DMS 273 treated with DMSO at 0.1 percent for 48 hours (cell line): ENCODE measurements at places on chromosomes 6 and 20.

- no peak for DNase-seq
Measured at GRCh38 chr6:1399085-1399780, 9.9 kb downstream of the FOXF2 start.

GRCh38 chr20:2767768-2768631 is 32.4 kb downstream of the CPXM1 start:
- DNase-seq, result no peak

DNA sequence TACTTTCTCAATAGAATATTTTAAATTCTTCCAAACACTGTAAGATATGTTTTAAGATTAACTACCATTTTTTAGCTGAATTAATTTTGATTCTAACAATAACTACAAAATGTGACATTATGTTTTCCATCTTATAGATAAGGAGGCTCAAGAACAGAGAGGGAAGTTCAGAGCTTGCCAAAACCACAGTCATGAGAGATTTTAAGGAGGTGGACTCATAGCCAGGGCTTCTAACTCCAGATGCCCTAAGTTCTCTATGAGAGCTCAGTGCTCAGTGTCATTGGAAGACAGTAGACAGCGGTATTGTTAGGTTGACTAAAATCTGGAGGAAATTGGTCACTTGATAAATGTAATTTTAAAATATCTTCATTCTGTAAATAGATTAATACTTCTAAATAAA is 144.2 kb downstream of the PACRG start:
- DNase-seq, result no peak

DNA sequence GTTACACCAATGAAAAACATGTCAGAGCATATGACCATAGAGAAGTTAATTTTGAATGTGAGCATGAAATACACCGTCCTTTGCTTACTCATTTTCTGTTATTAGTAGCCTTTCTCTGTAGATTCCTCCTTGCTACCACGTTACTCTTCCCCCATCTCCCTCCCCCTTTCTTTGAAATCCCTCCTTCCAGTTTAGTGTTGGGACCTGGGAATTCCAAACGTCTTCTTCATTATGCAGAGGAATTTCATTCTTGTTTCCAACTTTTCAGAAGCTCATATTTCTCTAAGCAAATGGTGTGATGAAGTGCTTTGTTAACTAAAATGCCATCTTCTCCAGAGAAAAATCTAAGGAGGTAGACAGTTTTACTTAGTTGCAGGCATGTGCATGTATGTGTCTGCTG is 122.4 kb downstream of the MCHR2 start:
- no peak for DNase-seq

DNA sequence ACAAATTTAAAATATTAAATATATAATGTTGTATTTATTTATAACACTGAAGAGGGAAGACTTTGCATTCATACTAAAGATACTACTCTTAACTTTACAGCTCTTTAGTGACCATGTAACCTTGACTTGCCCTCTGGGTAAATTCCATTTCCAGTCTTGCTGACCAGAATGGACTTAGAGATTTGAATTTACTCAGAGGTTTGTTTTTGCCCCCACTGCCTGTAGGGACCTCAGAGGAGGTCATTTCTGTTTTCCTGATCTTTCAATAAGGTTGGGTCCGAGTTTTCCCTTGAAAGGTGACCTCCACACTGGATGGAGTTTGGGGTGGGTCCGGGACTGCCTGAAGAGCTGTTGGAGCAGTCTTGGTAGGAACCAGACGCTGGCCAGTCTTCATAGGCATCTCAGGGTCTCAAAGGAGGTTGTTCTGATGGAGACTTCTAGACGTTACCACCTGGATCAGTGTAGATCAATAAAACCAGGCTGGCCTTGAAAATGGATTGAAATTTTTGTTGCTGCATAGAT is 26.0 kb downstream of the DCBLD1 start:
- DNase-seq, result no peak

DNA sequence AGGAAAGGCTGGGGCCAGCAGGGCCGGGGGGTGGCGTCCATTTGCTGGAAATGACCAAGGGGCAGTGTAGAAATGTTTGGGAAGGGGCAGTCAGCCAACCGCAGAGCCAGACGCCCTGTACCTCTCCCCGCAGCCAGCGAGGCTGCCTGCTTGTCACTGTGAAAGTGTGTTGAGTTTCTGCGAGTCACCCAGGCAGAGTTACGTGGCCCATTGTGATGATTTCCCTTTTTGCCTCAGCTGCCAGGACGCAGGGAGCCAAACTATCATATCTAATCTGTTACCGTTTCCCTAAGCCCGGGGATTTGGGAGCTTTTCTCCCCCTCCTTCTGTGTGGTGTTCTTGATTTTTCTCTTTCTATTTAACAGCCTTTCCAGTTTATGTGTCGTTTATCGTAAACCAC is 67.9 kb upstream of the STX16 start:
- DNase-seq, result no peak

- DNase-seq, result no peak
Measured at GRCh38 chr6:22929311-22929985, 360.1 kb downstream of the HDGFL1 start.

- peak; percentile 6 for DNase-seq
Measured at GRCh38 chr6:149961728-149962425, 1.9 kb upstream of the ULBP1 start.

GRCh38 chr6:117469356-117469755 is 13.1 kb upstream of the DCBLD1 start:
- no peak for DNase-seq

DNA sequence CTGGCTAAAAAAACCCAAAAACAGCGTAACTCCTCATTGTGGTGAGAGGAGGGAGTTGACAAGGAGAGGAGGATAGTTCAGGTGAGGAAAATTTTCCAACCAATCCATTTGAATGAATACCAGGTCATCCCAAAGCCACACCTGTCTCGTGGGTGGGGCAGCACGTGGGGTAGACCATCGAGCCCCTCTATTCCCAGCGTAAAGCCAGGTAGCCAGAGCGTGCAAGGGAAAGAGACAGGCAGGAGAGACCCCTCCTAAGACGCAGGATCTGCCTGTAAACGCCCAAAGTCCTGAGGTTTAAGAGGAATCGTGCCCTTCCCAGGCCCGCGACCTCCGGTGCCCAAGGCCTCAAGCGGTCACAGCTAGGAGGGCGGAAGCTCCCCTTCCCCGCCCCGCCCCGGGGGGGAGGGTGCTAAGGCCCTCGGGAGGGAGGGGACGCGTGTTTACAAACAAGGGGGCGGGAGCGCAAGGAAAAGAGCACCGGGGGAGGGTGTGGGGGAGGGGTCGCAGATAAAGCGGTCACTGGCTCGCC is 712 bp downstream of the RXRB start:
- DNase-seq, result no peak

DNA sequence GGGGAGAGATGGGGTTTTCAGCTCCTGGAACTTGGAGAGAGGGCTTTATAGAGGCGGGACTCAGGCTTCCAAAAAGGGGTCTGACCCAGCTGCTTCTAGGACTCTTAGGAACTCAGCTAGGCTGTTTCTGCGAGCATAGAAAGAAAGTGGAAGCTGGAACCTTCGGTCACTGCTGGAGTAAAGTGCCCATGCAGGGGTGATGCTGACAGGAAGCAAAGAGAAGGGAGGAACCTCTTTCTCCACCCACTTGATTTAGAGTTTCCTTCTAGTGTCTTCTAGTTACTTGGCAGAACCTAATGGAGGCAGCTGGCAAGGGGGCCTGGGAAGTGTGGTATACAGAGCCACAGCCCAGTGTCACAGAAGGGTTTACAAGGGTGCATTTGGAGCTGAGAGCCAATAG is 283.6 kb downstream of the QKI start:
- no peak for DNase-seq

GRCh38 chr20:57966620-57967019 is 256.8 kb upstream of the PMEPA1 start:
- DNase-seq, result no peak

- no peak for DNase-seq
Measured at GRCh38 chr6:36326356-36326995, 10.2 kb downstream of the BNIP5 start.

DNA sequence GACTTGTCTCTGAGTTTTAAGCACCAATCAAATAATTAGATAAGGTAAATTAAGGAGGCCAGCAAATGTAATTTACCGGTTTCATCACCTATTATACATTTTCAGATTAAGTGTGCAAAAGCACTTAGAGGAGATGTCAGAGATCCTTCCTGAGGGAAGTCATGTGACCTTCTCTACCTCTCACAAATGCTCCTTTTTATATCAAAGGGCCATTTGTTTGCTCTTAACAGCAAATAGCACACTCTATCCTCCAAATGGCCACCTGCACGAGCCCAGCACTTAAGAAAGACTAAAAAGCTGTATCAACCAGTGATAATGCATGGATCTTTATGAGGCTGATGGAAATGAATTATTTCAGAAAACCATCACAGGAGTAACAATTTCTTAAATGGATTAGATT is 149.4 kb downstream of the ELOVL4 start:
- no peak for DNase-seq

DNA sequence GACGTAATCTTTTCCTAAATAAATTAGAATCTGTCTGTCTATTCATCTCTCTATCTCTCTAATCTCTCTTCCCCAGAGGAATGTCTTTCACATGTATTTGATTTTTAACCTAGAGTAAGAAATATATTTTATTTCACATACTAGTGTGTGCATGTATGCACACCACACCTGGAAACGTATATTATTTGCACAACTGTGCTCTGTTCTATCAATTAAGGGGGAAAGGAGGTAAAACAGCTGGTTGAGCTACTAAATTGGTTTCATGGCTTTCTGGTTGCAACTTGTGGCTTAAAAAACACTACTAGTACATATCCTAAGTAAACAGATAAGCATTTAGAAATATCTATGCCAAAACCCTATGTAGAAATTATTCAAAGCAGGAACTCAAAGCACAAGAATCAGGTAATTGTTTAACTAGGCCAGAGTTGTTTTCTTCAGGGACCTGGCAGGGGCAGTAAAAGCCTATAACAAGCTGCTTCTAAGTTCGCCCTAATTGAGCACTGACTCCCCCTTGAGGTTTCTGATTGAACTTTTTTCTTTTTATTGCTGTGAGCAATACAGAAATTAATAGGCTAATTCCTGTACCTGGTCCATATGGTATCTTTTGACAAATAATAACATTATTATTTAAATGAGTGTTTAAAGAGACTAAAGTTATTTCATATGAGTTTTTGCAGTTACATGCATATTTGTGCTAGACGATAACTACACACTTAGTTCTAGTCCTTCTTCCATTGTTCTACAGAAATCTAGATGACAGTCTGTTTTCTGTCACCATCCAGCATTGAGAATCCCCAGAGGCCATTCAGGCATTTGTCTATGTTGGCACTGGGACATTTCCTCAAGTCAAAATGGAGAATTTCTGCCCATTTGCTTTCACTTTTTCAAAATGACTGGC is 88.6 kb downstream of the MCHR2 start:
- peak; percentile 56 for DNase-seq

DNA sequence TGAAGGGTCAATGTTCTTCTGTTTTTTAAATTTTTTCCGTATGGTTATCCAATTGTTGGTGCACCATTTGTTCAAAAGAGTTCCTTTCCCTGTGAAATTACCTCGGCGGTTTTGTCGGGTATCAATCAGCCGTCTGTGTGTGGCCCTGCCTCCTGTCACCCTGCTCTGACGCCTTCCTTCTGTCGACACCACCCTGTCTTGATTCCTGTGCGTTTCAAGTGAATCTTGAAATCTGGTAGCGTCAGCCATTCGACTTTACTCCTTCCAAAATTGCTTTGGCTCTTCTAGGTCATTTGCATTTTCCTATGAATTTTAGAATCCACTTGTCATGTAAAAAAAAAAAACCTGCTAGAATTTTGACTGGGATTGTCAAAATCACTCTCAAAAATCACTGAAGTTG is 181.1 kb downstream of the CDH4 start:
- no peak for DNase-seq
